Kasumi-1 (cell line): ENCODE measurements at places on chromosomes 13 and 19.

GRCh38 chr13:23701636-23702035 lies 131.4 kb downstream of the TNFRSF19 start:
- no peak for DNase-seq

DNA sequence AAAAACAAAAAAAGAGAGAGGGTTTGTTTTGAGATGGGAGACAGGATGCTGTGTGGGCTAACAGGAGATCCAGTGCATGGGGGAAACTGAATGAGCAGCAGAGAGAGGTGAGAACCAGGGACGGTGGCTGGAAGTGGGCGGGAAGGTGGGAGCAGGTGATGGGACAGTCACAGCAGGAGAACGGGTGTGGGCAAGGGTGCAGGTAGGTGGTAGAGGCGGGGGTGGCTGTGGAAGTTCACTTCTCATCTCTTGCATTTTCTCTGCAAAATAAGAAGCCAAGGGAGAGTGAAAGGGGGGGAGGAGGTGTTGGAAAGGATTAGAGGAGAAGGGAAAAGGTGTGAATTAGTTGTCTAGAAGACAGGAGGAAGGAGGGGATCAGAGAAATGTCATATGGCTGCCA lies 21.9 kb downstream of the FBXO17 start:
- DNase-seq: no peak

- no peak for DNase-seq
These were observed at the start of gene PRMT1 for GRCh38 chr19:49677231-49677900. PRMT1 (plus strand) TSS chr19:49677271; CDS start chr19:49677281, 10 bp downstream.

GRCh38 chr19:43957891-43958290 lies 6.9 kb downstream of the ZNF221 start:
- DNase-seq: no peak

GRCh38 chr19:33214596-33214995 lies 11.1 kb downstream of the SLC7A10 start:
- peak; percentile 47 for DNase-seq
